8988T (cell line): ENCODE measurements at places on chromosomes 7 and 10.

GRCh38 chr10:59803714-59804113 lies 50.5 kb upstream of the MRLN start:
- no peak for DNase-seq

GRCh38 chr7:23295401-23295697 lies 3.8 kb upstream of the MALSU1 start:
- DNase-seq, result no peak

DNA sequence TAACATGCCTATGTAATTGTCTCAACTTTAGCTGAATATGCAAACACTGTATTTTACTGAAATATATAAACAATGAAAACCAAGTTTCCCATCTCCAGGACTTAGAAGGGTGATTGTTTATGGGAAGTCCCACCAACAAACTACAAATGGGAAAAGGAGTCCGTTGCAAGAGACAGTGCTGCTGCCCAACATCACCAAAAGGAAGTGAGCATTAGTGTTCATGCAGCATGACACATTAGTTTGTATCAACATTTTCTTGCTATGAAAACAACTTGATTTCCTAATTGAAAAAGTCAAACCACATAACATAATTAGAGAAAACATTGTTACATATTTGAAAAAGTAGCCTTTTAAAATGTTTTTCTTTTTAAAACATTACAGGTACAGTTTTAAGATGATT lies 138.5 kb downstream of the ZNF438 start:
- no peak for DNase-seq

GRCh38 chr7:77501192-77501515 lies 35.9 kb upstream of the PTPN12 start:
- no peak for DNase-seq

DNA sequence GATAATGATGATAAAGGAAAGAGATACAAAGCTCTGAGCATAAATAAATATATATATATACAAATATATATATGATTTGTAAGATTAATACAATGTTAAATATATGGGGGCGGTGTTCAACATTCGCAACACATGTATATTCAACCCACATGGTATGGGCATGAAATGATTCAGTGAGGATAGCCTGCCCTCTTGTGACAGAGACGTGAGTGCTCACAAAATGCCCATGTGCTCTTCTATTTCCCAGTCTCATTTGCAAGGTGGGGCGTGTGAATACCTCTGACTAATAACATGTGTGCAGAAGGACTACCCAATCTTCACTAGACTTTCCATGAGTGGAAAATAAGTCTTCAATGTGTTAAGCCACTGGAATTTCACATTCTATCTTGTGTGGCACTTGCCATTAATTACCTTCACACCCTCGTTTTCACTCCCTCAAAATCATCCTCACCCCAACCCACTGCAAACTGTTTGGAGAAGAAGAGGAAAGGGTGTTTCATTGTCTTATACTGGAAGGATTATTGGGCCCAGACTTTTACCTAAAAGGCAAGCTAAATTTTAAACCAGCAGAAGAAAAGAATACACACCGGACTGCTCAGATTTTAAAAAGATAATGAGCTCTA lies 26.9 kb downstream of the ASAH2 start:
- DNase-seq, result no peak

DNA sequence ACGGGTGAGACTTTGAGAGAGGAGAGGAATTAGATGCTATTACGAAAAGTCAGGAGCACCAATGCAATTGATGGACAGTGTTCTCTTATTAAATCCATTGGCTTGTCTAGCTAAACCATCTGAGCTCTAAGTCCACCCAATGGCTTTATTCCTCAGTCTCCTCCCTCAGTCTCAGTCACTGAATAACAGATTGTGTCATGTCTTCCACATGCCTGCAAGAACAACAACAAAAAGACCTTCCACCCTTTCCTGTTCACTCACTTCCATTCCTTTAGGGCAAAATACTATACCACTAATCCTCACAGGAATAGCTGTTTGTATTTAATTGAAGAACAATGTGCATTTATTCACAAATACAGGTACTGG lies 154.8 kb upstream of the LAMB4 start:
- DNase-seq, result no peak

- DNase-seq, result no peak
Measured at GRCh38 chr10:100334762-100335161, 4.7 kb upstream of the PKD2L1 start.

DNA sequence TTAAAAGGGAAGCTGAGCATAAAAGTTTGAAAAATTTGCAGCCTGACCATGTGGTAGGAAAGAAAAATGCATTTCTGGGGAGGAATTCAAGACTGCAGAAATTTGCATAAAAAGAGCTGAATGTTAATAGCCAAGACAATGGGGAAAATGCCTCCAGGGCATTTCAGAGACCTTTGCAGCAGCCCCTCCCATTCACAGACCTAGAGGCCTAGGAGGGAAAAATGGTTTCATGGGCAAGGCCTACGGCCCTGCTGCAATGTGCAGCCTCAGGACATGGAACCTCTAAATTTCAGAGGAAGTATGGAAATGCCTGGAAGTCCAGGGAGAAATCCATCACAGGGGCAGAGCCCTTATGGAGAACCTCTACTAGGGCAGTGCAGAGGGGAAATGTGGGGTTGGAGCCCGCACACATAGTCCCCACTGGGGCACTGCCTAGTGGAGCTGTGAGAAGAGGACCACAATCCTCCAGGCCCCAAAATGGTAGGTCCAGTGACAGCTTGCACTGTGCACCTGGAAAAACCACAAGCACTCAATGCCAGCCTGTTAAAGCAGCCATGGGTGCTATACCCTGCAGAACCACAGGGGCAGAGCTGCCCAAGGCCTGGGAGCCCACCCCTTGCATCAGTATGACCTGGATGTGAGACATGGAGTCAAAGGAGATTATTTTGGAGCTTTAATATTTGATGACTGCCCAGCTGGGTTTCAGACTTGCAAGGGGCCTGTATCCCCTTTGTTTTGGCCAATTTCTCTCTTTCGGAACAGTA lies 243.8 kb downstream of the DNAJB9 start:
- DNase-seq, result no peak

- DNase-seq, result peak; percentile 18
Measured at GRCh38 chr7:95596198-95597063, at the start of gene PDK4. Gene PDK4, minus strand, starts transcription at chr7:95596516. Its CDS starts 223 bp downstream, at chr7:95596293.
